ENCODE measurements at places on chromosomes 2 and 18.

DNA sequence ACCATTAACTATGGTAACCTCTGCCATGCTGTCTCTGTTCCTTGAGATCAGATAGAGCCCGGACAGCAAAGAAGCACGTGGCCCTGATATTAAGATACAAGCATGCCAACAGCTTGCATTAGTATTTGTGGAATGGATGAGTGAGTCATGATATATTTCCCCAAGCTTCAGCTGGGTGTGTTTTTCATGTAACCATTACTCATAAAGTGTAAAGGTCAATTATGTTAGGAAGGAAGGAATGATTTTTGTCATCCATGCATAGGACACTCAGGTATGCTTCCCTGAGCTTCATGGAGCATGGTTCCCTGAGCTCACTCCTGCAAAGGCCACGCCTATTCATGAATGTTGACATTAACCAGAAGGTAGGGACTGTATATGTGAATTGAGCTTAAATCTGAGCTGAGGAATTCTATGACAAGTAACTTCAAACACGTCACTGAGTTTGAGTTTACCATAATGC lies 74.6 kb downstream of the ARL4C start:
- no peak for DNase-seq

DNA sequence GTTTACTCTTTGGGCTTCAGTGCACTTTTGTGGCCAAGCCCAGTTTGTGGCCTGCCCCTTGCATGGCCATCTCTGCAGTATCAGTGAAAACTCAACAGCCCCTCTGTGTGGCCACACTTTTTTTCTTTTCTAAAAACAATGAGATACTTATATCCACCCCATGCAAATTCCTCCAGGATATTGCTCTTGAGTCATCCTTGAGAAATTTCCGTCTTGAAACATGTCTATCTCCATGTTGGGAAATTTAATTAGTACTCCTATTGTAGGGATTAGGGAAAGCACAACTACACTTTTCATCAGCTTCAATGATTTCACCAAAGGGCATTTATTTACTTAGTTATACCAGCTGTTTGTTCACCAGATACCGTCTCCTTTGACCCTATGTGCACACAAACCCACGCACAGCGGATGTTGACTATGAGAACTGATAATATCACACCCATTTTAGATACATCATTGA lies 993.1 kb downstream of the TSN start:
- DNase-seq, result peak; percentile 48

- DNase-seq, result no peak
Observed at GRCh38 chr2:128660836-128661235, 342.2 kb upstream of the HS6ST1 start.

DNA sequence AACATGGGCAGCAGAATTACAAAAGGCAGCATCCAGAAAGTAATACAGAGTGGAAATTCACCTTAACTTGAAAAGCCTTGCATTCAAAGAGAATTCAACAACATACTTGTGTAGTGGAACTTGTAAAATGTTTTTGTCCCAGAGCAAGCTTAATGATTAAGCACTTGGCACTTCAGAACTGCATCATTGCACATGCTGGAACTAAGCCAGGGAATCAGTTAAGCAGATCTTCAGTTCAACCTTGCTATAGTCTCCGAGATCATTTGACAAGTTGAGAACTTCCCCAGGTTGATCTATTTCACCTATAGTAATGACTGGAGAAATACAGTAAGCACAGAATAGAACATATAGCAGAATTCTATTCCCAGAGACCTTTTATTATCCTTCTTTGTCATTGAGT lies 1337.2 kb upstream of the NXPH2 start:
- no peak for DNase-seq

GRCh38 chr2:40244675-40245074 lies 207.2 kb downstream of the SLC8A1 start:
- DNase-seq, result peak; percentile 87

DNA sequence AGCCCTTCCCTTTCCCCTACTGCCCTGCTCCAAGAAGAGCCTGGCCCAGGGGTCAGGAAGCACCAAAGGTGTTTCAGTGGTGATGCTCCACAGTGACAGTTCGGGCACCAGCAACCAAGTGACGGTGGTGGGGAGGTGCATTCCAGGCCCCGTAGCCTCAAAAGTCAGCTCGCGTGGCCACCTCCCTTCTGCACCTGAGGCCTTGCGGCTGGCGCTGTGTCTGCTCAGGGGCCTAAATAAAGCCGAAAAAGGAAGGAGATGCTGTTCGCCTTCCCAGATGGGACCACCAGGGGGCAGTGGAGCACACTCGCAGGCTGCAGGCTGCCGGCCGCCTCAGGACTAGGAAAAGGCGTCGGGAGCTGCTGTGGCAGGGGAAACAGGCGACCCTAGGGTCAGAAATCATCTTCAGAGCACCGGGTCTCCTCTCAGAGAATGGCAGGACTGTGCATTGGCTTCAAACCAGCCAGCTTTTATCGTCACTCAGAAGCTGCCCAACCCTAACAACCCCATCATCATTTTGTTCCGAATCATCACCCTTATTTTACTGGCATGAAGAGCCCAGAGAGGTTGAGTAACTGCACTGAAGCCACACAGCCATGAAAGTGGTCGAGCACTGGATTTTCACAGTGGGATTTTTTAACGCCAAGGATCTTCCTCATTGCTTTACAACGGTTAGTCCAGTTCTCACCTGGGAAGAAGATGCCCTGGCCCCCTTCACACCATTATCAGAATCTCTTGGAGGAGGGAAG lies 213.0 kb upstream of the CELF4 start:
- DNase-seq, result peak; percentile 96

- DNase-seq, result no peak
Observed at GRCh38 chr2:234446404-234447076, 50.3 kb downstream of the ARL4C start.

GRCh38 chr2:39093218-39093898 lies 27.5 kb downstream of the SOS1 start:
- DNase-seq, result no peak

- no peak for DNase-seq
Observed at GRCh38 chr2:20349513-20349921, 1.1 kb downstream of the PUM2 start.

DNA sequence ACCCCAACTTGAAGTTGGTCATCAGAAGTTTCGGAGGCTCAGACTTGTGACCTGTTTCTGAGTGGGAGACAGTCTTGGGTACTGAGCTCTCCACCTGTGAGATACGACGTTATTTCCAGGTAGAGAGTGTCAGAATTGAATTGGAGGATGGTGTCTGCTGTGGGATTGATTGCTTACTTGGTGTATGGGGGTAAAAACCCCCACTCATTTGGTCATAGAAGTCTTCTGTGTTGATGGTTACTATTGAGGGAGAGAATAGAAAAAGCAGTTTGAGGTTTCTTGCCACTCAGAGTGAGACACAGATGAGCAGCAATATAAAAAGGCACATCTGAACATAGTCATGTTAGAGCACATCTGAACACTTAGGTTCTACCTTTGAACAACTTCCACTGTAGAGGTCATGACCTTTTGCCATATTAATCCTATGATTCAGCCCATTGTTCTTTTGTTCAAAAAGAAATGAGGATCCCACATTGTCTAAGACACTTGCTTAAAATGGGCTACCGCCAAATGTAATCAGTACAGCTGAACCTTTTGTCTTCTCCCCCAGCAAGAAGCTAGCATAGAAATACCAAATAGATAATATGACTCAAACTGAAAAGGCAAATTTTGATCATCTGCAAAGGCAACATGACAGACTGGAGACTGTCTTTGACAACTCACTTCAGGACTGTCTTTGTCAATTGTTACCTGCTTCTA lies 73.3 kb downstream of the NAB1 start:
- no peak for DNase-seq
